Activated CD4-positive, alpha-beta T cell treated with anti-CD3 and anti-CD28 coated beads, Interleukin-2, amount 50 U/mL, for 1 hour (primary cell): ENCODE measurements at places on chromosomes 13 and 19.

DNA sequence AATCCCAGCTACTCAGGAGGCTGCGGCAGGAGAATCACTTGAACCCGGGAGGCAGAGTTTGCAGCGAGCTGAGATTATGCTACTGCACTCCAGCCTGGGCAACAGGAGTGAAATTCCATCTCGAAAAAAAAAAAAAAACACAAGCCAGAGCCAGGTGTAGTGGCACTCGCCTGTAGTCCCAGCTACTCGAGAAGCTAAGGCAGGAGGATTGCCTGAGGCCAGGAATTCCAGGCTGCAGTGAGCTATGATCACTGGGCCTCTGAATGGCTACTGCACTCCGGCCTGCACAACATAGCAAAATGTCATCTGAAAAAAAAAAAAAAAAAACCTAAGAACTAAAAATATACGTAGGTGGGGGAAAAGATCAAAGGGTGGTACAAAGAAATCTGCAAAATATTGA is 19.4 kb downstream of the EPS15L1 start:
- DNase-seq: no peak

DNA sequence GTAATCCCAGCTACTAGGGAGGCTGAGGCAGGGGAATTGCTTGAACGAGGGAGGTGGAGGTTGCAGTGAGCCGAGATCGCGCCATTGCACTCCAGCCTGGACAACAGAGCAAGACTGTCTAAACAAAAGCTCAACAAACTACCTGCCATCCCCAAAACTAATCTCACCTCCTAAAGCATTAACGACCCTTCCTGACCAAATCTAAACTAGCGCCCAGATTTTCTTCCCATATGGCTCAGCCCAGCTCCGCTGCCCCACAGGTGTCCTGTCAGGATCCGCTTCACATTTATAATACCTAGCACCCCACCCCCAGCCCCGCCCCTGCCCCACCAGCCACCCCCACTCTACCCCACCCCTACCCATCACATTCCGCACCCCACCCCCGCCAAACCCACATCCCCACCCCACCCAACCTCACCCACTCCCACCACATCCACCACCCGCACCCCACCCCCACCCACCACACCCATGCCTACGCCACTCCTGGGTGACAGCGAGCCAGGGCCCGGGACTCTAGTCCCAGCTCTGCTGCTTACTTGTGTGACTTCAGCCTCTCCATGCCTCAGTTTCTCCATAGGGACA is 599 bp downstream of the C19orf12 start:
- DNase-seq: peak; percentile 48

DNA sequence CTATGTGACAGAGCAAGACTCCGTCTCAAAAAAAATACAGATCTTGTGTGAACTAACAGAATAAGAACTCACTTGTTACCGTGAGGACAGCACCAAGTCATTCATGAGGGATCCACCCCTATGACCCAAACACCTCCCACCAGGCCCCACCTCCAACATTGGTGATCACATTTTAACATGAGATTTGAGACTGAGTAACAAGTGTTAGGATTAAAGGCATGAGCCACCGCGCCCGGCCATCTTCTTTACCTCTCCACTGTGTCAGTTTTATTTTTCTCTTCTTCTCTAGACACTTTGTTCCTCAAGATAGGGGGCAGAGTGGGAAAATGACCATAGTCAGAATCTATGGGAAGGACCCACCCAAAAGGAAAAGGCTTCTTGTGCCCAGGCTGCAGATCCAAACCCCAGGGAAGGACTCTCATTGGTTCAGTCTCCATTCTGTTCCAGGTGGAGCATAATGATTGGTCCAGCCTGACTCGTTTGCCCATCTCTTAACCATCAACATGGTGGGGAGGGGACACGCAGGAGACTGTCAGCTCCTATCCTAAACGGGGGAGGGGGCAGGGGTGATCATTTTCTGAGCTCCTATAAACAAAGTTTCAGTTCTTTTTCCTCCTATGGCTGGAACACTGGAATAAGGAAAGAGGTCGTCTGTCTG is 1.3 kb upstream of the CALM3 start:
- no peak for DNase-seq

DNA sequence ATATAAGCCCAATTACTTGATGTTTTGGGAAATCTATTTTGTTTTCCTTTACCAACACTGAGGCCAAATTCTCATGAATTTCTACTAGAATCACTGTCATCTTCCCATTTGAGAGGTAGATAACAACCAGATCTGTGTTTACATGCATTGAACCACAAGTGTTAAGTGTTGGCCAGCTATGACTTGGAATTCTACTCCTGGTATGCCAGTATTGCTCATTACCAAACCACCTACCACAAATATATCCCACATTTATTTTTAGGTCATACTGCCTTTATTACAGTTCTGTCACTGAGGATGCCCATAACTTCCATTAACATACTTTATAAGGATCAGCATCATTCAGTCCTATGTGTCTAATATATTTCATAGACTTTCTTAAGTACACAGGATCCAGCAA is 328.9 kb downstream of the DIAPH3 start:
- no peak for DNase-seq

- DNase-seq: no peak
Observed at GRCh38 chr19:8151767-8152035, 2.3 kb upstream of the FBN3 start.

DNA sequence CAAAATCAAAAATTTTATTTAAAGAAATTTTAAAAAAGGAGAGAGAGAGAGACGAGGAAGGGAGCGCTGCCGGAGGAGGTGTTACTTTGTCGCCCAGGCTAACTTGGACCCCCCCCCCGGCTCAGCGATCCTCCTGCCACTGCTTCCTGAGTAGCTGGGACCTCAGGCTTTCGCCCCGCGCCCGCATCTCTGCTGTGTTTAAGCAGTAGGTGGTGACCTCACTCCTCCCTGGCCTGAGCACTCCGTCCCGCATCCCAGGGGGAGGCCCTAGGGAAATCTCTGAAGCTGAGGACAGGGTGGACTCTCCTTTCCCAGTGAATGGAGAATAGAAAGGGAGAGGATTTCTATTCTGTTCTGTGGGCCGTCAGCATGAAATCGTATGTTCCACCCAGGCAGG is 485 bp upstream of the ZNF845 start:
- peak; percentile 10 for DNase-seq

DNA sequence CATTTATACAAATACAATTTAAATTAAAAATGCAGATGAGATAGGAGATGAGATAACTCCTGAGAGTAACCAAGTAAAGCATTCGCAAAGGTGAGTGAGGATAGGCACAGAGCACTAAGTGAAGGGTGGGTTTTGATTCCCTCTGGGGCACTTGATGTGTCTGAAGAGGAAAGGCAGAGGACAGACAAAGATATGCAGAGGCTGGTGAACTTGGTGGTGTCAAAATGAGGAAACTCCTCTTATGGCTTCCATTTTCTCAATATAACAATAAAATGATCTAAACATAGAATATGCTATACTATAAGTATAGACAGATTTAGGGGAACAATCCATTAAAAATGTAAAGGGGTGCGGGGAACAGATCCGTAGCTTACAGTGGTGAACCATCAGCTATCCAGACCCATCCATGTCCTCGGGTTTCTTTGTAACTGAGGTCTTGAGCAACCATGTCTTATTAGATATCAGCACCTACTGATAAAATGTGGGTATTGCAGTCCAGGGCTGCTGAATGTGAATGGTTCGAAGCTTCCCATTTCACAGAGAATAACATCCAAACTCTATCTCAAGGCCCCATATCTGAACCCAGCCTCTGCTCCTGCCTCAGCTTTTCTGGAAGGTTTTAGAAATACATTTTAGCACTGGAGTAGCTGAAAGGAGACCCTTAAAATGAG is 73.9 kb upstream of the SLC10A2 start:
- DNase-seq: no peak

DNA sequence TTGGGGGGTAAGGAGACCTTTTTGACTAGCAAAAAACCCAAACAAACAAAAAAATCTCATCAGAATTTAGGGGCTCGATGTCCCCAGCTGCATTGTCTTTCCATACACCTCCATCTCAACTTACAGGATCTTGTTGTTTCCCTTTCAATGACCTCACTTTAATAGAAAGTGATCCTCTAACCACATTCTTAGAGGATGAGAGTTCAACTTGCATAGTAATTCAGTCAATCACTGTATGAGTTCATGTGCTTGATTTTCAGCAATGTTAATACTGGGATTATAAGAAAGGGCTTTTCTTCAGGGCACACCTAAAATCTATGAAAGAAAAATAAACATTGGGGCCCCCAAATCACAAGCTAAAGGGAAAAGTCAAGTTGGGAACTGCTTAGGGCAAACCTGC is 1512.0 kb downstream of the SLITRK1 start:
- DNase-seq: no peak

- DNase-seq: no peak
Observed at GRCh38 chr19:50705422-50706019, 14.1 kb downstream of the SHANK1 start.

DNA sequence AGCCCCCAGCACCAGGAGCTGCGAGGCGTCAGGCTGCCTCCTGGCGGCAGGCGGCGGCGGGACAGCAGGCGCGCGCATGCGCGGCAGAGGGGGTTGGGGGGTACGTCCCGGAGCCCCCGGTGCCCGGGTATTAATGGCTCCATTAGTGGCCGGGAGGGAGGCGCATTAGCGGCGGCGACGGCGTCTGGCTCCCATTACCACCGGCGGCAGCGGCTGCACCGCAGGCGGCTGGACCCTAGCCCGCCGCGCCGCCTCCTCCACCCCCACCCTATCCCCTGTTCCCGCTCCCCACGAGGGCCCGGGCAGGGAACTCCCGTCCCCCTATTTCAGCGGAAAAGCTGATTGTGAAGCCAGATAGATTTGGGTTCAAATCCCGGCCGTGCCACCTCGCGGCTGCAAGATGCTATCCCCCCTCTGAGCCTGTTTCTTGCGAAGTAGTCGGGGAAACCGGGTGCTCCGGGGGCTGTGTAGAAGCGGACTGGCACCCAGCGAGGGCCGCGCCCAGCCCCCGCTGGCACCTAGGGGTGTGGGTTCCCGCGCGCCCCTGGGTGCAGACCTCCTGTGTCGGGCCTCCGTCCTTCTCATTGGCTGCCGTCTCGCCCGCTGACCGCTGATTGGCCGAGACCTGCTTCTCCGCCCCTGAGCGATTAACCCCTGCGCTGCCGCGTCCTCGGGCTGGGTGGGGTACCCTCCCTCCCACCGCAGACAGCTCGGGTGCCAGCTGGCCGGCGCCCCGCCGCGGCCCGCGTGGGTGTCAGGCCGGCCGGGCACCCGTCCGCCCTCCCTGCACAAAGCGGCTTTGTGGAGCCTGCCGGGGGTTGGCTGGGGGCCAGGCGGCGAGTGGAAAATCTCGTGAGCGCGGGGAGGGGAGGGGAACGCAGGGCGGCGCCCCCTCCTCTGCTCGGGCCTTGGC is 11.1 kb downstream of the CIC start:
- peak; percentile 83 for DNase-seq

GRCh38 chr19:35442091-35442490 is 6.0 kb upstream of the FFAR2 start:
- DNase-seq: no peak

- no peak for DNase-seq
Observed at GRCh38 chr13:23579896-23580683, 9.9 kb downstream of the TNFRSF19 start.

- no peak for DNase-seq
Observed at GRCh38 chr19:5718037-5718578, 1.8 kb downstream of the LONP1 start.

DNA sequence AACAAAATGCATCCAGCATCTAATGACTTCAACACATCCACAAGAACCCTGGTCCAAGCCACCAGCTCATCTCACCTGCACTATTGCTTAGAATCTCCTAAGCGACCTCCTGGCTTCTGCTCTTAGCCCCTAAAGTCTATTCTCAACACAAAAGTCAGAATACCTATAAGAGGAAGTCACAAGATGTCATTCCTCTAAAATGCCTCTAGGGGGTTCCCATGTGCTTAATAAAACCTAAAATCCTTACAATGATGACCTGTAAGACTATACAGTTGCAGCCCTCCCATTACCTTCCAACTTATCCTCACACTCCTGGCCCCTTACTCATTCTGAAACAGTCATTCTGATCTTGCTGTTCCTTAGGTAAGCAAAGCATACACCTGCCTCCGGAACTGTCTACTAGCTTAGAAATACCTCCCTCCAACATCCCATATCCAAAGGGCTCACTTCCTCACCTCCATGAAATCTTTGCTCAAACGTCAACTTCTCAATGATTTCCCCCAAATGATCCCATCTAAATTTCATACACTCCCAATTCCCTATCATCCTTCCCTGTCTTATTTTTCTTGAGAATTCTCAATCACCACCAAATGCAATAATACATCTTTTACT is 10.0 kb downstream of the ATP7B start:
- no peak for DNase-seq

DNA sequence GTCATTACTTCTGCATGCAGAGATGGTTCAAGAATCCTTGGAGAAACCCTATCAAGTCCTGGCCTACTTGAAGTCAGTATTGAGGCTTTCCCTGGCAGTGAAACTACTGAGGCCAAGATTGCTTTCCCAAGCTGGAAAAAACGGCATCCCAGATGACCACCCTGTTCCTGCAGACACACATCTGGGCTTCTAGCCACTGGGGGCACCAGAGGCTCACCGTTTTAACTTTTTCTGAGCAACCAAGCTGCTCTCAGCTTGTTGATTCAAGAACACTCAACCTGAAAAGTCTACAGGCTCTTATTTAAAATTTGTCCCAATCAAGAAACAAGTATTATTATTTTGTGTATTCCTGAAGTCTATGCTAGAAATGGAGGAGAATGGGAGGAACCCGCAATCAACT is 66.6 kb downstream of the SPRYD7 start:
- DNase-seq: no peak

DNA sequence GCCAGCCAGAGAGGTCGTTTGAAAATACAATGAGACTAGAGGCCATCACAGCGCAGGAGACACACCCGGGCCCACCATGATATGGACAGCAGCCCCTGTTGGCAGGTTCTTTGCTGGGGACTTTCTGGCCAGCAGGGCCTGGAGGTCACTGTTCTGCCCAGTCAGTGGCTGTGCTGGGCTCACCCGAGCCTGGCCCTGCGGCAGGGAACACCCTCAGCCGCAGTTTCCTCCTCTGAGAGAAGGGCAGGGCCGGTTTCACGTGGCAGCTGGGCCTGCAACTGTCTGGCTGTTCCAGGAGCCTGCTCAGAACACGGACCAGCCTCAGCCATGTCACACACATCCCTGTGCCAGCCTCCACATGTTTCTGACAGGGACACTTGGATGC is 39.4 kb downstream of the ADPRHL1 start:
- DNase-seq: no peak

- DNase-seq: no peak
Observed at GRCh38 chr13:77412116-77412635, 85.3 kb upstream of the MYCBP2 start.

GRCh38 chr13:77470986-77471385 is 64.5 kb upstream of the SCEL start:
- DNase-seq: no peak

DNA sequence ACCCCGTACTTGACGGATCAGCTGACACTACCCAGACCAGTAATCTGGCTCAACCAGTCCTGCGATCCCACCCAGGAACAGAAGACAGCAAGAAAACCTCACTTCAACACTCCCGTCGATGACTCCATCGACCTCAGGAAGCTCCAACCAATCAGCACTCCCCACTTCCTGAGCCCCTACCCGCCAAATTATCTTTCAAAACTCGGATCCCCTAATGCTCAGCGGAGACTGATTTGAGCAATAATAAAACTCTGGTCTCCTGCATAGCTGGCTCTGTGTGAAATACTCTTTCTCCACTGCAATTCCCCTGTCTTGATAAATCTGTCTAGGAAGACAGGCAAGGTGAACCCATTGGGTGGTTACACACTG is 1.2 kb downstream of the LSM4 start:
- no peak for DNase-seq
